NCI-H524 (cell line): ENCODE measurements at places on chromosomes 1 and 21.

DNA sequence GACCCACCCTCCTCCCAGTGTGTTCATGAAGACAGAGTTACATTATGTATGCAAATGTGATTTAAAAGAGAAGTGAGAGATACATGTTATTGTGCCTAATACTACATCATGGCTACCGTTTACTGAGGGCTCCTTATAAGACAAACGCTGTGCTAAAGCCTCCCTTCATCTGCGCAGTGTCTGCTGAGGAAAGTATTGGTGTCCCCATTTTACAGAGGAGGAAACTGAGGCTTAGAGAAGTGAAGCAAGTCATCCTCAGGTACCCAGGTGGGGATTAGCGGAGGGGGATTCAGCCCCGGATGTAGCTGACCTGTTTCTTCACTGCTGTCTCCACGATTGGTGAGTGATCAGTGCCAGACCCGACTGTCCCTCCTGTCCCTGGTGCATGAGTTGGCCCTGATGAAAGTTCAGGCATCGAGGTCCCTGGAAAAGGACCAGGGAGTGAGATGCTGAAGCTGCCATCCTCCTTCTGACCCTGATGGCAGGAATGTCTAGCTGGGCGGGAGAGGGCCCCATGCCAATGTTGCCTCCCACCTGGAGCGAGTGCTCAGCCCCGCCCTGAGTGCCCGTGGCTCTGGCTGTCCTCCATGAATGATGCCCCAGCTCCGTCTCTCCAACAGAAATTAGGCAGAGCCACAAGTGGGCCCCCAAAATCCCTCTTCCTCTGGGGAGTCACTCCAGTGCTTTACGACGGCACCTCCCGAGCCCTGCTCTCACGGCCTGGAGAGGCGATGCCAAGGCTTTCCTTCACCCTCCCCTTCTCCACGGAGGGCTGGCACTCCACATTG is 204.7 kb downstream of the KAZN start:
- no peak for DNase-seq

DNA sequence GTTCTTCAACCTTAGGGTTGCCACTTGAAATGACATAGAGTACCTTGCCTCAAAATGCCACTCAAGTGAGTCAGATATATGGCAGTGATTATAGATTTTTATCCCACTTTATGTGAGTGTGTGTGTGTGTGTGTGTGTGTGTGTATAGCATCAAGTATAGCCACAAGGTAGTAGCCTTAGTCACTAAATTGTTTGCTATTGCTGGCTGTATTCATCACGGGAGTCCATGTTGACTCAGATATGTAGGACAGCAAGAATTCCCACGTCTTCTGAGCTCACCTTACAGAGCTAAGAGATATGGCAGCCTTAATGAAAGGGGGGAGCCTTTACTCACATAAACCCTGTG is 9.3 kb downstream of the ETS2 start:
- no peak for DNase-seq

GRCh38 chr1:19165501-19165900 is 44.6 kb downstream of the UBR4 start:
- DNase-seq: no peak

DNA sequence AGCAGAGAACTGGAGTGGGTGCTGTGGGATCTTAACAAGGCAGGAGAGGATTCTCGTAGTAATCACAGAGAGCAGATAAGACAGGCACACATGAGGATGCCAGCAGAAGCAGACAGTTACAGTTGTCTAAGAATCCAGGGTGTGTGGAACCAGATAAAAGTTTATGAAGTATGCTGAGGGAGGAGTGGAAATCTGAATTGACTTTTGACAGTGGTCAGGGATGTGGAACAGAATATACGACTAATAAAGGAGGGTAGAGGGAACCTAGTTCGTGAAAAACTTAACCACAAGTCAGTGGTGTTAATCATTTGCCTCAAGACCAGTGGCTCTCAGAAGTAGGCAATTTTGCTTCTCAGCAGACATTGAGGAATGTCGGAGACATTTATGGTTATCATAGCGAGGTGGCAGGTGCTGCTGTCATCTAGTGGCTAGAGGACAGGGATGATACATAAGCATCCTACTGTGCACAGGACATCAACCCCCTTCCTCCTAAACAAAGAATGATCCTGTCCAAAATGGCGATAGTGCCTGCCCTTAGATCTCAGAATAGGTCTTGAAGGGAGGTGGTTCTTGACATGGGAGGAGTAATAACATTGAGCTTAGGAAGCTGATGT is 3.0 kb downstream of the LRRC8D start:
- DNase-seq: peak; percentile 20

GRCh38 chr1:22916471-22916820 is 56.2 kb downstream of the LACTBL1 start:
- peak; percentile 92 for DNase-seq

- peak; percentile 10 for DNase-seq
Measured at GRCh38 chr1:204692325-204692840, 6.8 kb upstream of the LRRN2 start.

GRCh38 chr1:10753299-10753698 is 43.1 kb downstream of the CASZ1 start:
- peak; percentile 81 for DNase-seq

- no peak for DNase-seq
Measured at GRCh38 chr1:28917757-28918118, 3.4 kb downstream of the EPB41 start.

DNA sequence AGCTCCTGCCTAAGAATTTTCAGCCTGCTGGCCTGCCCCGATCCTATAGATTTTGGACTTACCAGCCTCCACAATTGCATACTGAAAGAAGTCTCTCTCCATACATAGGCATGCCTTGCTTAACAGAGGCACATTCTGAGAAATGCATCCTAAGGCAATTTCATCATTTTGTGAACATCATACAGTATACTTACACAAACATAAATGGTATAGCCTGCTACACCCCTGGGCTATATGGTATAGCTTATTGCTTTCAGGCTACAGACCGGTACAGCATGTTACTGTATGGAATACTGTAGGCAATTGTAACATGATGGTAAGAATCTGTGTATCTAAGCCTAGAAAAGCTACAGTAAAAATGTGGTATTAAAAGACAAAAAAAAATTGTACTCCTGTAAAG is 174.7 kb downstream of the NRIP1 start:
- no peak for DNase-seq

- peak; percentile 48 for DNase-seq
Measured at GRCh38 chr1:53465023-53465957, 6.1 kb downstream of the DMRTB1 start.

DNA sequence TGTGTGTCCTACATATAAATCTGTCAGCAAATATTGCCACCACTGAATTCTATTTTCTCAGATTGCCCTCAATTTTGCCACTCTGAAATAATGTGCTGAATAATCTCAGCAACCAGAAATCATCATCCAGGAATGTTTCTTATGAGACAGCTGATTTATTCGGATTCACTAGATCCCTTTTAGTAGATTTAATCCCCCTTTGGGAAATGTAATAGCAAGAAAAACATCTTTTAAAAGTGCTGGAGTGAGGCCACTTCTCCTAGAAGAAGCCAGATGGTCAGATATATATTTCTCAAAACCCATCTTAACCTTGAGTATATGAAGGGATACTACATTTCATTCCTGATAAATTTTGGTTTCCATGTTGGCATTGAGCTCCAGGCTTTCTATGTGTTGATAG is 327.7 kb downstream of the SMYD3 start:
- no peak for DNase-seq

GRCh38 chr1:229862017-229862774 is 204.8 kb upstream of the GALNT2 start:
- DNase-seq: no peak

GRCh38 chr1:28646040-28646439 is 2.4 kb upstream of the RNU11 start:
- no peak for DNase-seq

- no peak for DNase-seq
Measured at GRCh38 chr1:230253150-230253549, 173.0 kb downstream of the PGBD5 start.

GRCh38 chr1:152728986-152729385 is 21.0 kb downstream of the LCE4A start:
- DNase-seq: no peak

DNA sequence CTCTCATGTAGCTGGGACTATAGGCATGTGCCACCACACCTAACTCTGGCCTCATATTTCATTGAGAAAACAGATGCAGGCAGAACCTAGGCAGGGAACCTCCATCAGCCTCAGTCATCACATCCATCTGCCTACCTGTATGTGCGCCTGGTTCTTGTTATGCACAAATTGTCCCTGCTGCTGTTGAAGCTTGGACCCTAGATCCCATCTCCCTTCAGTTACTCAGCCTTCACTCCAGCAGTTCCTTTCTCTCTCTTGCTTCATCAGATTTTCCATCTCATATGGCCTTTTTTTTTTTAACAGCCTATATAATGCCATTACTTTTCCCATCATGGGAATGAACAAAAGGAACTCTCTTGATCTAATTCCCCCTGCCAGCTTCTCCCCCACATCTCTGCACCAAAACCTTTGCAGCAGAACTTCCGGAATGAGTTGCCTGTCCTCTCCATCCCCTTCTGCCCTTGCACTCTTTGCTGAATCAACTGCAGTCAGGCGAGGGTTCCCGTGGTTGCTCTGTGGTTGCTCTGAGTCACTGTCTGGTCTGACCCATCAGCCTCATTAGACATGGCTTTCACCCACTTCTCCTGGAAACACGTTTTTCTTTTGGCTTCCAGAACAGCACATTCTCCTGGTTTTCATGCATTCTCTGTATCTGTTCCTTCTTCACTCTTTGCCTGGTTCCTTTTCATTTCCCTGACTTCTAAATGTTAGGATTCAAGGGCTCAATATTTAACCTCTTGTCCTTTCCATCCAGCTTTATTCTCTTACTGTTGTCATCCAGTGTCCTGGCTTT is 41.5 kb downstream of the UBE4B start:
- DNase-seq: no peak

DNA sequence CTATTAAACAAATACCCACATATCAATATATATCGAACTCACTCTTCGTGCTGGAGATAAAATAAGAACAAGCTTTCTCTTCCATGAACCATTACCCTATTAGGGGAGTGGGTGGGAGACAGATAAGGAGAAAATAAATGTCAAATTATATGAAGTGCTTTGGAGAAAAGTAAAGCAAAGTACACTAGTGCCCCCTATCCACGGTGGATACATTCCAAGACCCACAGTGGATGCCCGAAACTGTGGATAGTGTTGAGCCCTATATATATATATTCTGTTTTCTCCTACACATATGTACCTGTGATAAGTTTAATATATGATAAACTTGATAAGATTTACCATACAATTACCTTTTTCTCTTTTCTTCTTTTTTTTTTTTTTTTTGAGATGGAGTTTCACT is 54.6 kb downstream of the FH start:
- DNase-seq: no peak

DNA sequence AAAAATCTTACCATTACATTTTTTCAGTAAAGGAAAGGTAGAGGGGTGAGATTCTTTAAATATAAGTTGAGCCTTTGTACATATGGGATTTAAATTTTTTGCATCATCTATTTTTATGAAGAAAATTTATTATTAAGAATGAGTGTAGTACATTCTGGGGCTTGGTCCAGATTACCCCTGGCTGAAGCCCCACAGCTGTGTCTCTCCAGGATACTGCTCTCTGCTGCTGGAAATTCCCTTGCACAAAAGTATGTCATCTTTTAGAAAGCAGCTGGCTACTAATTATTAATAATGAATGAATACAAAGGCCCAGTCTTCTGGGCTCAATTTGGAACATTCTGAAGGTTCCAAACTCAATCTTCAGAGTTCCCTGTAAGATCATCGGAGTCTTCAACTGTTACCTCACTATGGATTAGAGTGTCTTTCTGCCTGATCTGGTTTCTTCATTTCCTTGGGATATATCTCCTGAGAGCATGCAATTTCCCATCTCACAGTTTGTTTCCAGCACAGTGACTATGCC is 428.6 kb upstream of the BRINP3 start:
- no peak for DNase-seq

DNA sequence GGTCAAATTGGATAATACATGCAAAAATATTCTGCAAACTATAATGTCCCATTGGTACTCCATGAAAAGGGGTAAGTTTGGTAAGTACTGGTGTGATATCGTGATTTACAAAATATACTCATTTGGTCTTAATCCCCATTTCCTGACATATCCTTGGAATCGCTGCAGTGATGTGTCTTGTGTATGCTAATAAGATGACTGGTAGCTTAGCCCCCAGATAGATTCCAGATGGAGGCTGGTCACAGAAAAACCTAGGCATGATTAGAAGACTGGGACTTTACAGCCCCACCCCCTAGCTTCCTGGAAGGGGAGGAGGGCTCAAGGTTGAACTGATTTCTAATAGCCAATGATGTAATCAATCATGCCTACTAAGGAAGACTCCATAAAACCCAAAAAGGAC is 3.0 kb downstream of the VAMP4 start:
- DNase-seq: no peak

DNA sequence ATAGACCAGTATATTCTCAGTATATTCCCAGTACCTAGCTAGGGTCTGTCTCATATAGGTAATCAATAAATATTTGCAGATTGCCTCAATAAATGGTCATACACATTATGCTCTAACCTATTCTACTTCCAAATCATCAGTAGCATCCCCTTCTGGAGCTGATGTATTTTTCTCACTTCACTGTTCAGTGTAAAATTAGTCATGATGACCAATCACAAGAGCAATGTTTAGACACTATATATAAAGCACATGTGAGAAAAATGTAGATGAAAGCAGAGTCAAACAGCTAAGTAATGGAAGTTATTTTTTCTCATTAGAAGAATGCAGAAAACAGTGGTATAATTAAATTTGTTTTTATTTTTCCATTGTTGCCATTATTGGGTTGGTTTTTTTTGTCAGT is 34.7 kb downstream of the EPRS1 start:
- DNase-seq: no peak

DNA sequence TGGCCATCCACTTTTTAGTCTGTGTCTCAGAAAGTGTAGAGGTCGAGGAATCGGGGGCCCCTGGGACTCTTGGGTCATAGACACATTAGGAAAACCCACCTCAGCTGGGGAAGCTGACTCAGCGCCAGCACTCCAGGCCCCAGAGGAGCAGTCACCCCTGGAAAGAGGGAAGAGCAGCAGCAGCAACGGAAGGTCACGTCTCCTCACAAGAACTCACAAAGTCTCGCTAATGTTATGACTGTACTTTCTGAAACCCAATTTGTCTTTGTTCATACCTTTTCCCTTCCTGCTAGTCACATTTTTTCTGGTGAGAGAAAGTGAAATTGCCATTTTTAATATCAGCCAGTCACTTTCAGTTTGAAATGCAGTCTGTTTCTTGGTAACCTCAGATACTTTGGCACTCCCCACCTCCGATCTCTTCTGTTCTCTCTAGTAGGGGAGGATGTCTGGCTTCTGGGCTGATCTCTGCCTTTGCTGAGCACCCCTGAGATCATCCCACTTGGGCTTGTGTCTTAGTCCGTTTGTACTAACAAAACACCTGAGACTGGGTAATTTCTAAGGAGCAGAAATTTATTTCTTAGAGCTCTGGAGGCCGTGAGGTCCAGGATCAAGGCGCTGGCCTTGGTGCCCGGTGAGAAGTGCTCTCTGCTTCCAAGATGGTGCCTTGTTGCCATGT is 6.0 kb upstream of the NLRP3 start:
- no peak for DNase-seq

DNA sequence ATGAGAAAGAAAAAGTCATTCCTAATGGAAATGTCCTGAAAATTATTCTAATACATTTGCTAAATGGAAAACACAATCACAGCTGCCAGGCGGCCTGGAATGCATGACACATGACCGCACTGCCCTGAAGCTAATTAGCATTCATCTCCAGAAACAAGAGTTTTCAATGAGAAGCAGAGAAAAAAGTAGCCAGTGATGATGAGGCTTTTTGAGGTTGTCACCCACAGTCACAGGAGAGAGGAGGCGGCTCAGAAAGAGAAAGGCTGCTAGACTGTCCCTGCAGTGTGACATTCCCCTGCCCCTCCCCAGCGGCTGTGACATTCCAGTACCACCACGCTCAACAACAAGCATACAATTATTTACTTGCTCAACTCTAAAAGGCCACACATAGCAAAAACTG is 122.9 kb upstream of the KRTAP19-8 start:
- DNase-seq: no peak
